Activated T-cell treated with anti-CD3 and anti-CD28 coated beads, Interleukin-2, amount 50 U/mL, for 72 hours (primary cell): ENCODE measurements at places on chromosomes 3 and 15.

- no peak for DNase-seq
These were observed 1138.4 kb downstream of the SI start for GRCh38 chr3:163939926-163940325.

- DNase-seq = no peak
These were observed 2.5 kb downstream of the RORA start for GRCh38 chr15:61226361-61227256.

- no peak for DNase-seq
These were observed 115.2 kb downstream of the DCLK3 start for GRCh38 chr3:36649125-36649524.

DNA sequence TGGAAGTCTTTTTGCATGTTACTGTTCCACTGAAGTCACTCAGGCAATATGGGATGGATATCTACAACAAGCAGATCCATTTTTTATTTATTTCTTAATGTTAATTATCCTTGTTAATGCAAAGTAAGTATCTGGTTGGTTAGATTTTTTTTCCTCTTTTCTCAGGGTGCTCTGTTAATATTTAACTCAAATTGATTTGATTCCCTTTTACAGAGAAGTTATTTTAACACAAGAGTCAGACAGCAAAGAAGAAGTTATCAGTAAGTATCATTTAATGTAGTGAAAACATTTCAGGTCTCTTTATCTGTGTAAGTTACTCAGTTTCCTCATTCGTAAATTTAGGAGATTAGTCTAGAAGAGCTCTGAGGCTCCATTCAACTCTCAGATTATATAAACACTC lies 34.3 kb downstream of the TBC1D23 start:
- DNase-seq = no peak

DNA sequence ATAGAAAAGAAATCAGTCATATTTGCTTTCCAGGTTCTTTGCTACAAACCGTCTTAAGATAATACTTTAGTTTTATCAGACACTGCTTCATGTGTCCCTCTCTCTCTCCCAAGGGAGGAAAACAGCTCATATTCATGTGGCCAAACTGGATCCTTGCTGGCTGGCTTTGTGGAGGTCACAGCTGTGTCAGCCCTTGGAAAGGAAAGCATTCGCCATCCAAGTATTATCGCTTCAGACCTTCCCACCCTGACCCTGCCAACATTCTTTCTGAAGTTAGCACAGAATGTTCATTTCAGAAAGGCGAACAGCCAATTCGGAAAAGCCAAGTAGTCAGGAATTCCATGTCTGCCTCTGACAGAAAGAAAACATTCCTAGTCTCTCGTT lies 213.6 kb downstream of the FEZF2 start:
- DNase-seq = no peak

GRCh38 chr3:172591125-172591605 lies 67.9 kb upstream of the TNFSF10 start:
- no peak for DNase-seq

- DNase-seq = no peak
These were observed 288.8 kb downstream of the ZBTB20 start for GRCh38 chr3:114858329-114858728.

GRCh38 chr15:78930577-78931388 lies 14.1 kb downstream of the CTSH start:
- DNase-seq = no peak

DNA sequence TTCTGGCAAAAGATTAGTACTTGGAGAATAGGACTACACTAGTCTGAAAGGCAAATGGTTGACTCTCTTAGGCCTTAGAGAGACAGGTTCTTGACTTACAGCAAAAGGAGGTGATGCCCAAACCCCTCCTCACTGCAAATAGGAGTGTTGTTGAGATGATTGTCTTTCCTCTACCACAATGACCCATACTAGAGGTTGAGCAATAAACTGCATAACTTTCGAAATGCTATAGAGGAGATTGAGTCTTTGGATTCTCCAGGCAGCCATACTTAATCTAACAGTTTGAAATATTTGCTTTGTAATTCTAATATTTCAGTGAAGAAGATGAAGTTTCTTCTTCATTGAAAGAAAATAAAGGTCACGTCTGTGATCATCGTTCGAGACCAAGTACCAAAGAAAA lies 498.5 kb upstream of the GBE1 start:
- no peak for DNase-seq

GRCh38 chr3:130991126-130991525 lies 35.5 kb downstream of the ASTE1 start:
- DNase-seq = peak; percentile 3

DNA sequence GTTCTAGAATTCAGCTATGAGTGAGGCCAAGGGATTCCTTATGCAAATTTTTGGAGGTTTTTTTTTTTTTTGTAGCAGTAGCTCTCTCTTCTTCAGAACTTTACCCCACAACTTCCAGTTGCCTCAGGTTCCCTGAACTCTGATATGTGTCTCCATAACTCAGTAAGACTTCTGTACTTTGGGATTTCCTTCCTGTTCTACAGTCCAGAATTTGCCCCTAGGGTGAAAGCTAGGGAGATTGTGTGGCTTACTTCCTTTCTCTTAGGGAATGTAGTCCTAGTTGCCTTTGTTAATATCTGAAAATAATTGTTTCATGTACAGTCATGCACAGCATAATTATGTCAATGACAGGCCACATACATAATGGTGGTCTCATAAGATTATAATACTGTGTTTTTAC lies 30.8 kb downstream of the LRRC28 start:
- DNase-seq = no peak

- DNase-seq = no peak
These were observed 22.3 kb upstream of the PSTPIP1 start for GRCh38 chr15:76972389-76973361.

DNA sequence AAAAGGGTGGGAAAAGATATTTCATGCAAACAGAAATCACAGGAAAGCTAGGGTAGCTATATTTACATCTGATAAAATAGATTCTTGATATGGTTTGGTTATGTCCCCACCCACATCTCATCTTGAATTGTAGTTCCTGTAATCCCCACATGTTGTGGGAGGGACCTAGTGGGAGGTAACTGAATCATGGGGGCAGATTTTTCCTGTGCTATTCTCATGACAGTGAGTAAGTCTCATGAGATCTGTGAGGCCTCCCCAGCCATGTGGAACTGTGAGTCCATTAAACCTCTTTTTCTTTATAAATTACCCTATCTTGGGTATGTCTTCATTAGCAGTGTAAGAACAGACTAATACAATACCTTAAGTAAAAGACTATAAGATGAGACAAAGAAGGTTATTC lies 558.1 kb downstream of the RSL24D1 start:
- DNase-seq = no peak

- no peak for DNase-seq
These were observed 66.2 kb downstream of the KLF13 start for GRCh38 chr15:31392761-31393401.

DNA sequence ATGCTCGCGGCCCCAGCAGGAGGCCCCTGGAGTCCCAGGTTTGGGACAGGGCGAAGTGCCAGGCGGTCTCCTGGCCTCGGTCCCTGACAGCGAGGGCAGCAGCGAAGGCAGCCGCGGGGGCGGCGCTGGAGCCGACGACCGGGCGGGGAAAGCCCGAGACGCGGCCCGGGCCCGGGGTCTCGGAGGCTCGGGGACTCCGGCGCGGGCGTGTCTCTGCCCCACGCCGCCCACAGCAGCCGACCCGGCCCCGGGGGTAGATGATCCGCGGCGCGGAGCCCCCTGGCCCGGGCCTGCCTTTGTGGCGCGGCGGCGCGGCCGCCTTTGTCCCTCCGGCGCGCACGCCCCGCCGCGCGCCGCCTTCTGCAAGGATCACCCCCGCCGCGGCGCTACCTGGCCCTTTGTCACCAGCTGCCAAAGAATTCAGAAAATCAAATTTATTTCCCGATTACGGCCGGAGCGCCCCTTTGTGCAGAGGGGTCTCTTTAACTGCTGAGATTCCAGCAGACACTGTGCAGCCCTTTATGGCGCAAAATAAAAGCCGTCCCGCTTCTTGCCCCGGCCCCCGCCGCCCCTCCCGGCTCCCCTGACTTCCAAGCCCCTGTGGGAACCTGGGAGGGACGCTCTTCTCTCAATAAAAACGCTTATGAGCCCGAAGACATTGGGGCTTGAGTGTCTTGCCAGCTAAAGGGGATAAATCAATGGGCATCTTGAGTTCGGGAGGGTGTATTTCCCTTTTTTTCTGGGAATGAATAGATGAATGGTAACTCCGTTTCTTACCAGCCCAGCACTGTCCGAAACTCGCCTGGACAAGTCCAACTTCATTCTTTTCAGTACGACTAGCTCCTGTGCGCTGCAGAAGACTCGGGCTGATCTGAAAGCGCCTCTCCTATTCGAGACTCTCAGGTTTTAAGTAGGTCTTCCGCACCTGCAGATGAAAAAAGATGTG lies 68.4 kb downstream of the HES1 start:
- peak; percentile 33 for DNase-seq

DNA sequence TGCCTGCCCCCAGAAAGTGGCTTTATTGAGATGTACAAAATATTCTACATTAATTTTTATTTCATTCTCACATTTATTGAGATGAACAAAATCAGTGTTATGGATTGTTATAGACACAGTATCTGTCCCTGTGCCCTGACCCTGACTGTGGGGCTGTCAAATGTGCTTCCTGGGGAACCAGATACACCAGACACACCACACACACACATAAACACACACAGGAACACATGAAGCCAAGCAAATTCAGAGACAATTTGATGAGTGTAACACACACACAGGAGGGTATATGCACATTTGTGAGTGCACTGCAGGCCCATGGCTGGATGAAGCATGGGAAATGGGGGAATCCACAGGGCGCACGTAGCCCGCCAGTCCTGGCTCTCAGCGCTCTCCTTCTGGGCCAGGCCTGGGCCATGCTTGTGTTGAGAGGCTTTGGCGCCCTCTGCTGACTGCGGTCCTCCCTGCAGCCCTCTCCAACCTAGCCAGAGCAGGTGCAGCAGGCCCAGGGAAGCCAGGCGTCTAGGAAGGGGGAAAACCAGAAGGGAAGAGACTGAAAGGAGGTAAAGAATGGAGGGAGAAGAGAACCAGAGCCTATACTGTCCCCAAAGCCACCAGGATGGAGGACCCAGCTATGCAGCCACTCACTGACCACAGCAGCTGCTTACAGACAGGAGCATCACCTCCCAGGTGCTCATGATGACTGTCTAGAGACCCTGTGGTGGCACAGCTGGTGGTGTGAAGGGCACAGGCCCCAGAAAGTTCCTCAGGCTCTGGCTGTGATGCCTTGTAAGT lies 18.0 kb upstream of the LOXL1 start:
- peak; percentile 81 for DNase-seq

DNA sequence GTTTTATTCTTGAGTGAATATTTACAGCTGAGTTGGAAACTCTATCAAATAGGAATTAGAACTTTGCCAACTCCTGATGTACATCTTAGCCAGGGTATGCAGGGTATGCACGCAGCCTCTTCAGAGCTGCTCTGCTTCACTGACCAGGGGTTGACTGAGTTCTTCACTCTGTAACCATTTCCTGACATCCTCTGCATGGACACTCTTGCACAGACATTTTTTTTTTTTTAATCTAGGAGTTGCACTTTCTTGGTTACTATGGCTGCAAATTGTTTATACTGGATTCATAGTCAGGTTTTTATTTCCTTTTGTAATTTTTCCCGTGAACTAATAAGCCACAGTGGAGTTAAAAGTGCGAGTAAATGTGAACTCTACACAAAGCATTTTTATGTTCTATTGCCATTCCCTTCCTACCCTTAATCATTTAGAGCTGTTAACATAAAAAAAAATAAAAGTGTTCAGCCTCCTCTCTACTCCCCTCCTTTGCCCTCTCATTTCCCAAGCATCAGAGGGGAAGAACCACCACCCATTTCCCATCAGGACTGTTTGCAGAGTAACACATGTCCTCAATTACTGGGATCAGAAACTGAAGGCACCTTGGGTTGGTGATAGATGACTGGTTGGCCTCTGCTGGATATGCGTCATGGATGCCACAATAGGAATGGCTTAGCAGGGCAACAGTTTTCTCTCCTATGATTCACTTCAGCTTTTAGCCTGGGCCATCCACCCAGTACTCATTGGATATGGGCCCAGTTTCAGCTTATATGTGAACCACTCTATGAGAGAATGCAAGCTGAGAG lies 54.0 kb downstream of the DUT start:
- DNase-seq = no peak

DNA sequence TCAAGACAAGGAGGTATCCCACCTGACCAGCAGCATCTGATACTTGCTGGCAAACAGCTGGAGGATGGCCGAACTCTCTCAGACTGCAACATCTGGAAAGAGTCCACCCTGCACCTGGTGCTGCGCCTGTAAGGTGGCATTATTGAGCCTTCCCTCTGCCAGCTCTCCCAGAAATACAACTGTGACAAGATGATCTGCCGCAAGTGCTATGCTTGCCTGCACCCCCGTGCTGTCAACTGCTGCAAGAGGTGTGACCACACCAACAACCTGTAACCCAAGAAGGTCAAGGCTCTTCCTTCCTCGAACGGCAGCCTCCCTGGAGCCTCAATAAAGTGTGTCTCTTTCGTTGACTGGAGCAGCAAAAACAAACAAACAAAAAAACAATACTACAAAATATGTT lies 2.2 kb upstream of the SLC4A7 start:
- no peak for DNase-seq

DNA sequence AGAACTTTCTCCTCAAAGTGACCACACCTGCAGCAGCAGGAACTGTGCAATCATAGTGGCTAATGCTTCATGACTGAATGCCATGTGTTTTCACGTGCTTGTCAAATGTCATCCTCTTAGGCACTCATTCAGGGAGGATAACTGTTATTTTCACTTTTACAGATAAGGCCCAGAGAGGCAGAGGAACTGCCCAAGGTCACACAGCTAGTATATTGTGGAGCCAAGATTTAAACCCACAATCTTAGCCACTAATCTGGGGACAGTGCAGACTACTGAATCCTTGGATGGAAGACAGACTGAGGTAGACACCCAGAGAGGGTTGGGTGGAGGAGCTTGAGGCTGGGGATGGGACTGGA lies 9.9 kb upstream of the CLK3 start:
- DNase-seq = no peak

DNA sequence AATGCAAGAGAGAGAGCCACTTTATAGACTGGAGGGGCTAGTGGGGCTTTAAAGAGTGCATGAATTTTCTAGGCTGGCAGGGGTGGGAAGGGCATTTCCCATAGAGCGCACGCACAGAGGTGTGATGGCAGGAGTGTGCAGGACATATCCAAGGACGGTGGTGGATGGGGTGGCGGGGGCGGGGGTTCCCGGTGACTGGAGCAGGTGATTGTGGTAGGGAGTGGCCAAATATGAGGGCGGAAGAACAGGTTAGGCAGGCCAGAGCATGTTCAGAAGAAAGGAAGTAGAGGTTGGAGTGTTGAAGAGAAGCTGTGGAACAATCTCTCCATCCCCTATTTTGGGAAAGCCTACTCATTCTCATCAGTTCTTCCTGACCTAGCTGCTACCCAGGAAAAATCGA lies 18.1 kb downstream of the FAM81A start:
- DNase-seq = no peak

DNA sequence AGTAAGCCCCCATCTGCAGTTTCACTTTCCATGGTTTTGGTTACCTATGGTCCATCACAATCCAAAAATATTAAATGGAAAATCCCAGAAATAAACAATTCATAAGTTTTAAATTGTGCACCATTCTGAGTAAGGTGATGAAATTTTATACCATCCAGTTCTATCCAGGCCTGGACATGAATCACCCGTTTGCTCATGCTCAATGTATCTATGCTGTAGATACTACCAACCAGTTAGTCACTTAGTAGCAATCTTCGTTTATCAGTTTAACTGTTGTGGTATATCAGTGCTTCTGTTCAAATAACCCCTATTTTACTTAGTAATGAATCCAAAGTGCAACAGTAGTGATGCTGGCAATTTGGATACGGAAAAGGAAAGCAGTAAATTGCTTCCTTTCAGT lies 381.9 kb upstream of the AGTR1 start:
- no peak for DNase-seq
